ENCODE measurements at places on chromosomes 6 and 20.
A peak's percentile ranks its signal among the peaks of the same experiment; 100 is the strongest.

DNA sequence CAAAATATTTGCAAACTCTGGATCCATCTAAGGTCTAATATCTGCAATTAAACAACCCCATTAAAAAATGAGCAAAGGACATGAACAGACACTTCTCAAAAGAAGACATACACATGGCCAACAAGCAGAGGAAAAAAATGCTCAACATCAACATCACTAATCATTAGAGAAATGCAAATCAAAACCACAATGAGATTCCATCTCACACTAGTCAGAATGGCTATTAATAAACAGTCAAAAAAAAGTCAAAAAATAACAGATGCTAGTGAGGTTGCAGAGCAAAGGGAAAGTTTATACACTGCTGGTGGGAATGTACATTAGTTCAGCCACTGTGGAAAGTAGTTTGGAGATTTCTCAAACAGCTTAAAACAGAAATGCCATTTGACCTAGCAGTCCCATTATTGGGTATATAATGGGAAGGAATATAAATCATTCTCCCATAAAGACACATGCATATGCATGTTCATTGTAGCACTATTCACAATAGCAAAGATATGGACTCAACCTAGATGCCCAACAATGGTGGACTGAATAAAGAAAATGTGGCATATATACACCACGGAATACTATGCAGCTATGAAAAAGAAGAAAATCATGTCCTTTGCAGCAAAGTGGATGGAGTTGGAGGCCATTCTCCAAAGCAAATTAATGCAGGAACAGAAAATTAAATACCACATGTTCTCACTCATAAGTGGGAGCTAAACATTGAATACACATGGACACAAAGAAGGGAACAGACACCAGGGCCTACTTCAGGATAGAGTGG, 9.1 kb downstream of the ZNFX1 start:
- DNase-seq, result no peak

DNA sequence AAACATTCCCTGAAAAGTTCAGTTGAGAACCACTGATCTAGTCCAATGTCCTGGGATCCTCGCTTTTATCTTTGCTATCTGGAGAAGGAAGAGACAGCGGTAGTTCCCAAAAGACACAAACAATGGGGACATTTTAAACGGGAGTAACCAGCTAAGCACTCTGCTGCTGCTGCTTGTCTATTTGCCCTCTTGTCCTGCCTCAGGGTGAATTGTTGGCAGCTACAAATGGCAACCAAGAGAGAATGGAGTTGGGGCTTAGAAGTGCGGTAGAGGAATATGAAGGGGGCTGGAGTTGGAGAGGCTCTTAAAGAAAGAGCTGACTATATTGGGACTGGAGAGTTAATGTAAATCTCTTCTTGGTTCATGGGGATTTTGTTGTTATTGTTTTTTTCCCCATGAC, 6.5 kb upstream of the ZSWIM1 start:
- DNase-seq, result no peak

- DNase-seq, result no peak
Observed at GRCh38 chr20:45968801-45969711, 2.9 kb downstream of the ZNF335 start.

DNA sequence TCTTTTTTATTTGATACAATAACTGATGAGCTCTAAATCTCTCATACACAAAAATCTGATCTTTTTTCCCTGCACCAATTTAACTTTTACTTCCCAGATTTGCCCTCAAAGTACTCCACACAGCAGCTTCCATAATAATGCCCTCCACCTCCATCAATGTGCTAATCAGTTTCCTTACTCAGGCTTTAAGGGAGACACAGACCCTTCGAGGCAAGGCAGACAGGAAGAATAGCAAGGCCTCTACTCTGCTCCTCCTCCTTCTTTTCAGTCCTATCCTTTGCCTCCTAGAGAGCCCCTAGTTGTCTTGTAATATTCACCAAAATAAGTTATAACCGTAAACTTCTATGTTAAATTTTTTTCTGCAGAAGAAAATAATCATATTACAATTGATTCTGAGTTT, 444.9 kb upstream of the RNF217 start:
- DNase-seq, result no peak

DNA sequence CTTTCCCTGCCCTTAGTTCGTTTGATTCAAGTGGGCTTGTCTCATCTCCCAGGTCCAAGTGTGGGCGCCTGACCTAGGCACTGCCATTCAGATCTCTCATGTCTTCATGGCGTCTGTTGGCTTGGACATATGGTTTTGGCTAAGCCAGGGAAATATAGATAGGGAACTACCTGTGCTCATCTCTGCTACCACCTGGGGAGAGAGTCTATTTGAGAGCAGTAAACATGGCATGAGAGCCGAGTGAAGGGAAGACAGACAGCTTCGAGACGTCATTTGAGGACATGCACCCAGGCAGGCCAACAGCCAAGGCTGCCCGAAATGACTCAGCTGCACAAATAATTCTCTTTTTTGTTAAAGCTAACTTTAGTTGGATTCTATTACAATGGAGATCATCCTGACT, 370.7 kb upstream of the AGPAT4 start:
- no peak for DNase-seq

GRCh38 chr6:3366596-3367413, 90.0 kb downstream of the SLC22A23 start:
- no peak for DNase-seq

DNA sequence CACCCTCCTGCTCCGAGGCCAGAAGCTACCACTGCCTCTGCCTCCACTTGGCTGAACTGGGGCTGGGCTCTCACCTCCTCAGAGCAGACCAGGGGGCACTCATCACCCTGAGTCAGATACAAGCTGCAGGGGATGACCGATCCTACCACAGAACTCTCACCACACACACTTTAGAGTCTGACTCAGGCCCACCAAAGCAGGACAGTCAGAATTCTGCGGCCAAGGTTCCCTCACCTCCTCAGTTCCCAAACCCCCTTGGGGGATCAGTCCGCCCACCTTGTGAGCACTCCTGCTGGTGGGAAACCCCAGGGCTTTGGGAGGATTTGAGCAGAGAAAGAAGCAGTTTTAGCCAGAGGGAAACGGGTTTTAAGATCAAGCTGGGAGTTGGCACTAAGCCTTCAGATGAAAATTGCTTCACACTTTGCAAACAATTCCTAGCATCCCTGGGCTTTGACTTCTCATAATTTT, 587.8 kb upstream of the JAG1 start:
- no peak for DNase-seq

DNA sequence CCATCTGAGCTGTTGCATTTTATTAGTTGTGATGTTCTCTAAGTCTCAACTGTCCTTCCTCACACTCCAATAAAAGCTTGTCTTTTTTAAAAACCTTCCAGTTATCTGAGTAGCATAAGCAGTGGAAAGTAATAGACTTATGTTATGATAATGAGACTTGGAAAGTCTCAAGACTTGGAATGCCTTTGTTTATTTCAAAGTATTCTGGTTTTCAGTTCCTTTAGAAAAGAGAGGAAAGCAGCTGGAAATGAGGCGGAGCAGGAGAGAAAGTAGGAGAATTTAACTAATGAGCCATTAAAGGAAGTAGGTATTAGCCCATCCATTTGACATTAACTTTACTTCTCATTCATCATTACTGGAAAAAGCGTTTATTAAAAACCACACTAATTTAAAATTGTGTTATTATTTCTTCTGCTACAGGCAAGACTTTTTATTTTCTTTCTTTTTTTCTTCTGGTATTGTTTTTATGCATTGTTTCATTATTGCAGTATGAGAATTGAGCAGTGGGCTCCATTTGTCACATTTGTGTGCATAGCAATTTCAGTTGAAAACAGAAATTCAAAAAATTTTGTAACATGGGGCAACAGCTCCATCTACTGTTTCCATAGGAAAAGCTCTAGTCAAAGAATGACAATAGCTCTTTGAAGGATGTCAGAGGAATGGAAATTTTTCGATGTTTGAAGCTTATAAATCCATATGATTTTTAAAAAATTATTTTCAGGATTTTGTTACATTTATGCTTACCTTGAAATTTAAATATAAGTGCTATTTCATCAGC, 194.8 kb downstream of the COL9A1 start:
- DNase-seq, result no peak

DNA sequence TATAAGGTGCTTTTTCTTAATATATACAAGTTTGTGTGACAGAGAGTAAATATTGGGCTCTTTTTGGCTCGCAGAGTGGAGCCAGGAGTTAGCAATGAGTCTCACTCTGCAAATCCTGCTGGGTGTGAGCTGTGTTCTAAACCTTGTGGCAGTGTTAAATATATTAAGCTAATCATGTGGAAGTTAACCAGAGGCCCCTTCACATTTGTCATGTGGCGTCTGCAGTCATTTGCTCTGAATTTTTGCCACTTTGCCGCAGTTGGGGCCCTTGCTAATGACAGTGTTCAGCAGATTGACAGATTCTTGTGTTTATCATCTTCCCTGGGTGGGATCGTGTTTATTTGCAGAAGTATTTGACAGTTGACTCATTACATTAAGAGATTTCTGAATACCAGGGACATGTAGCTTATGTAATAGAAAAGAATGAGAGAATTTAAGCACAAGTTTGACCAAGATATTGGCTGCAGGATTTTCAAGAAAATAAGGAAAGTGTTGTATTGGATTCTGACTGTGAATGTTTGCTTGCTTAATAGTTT, 37.9 kb downstream of the SPATA2 start:
- DNase-seq, result peak; percentile 51

GRCh38 chr6:138885156-138885819, 89.4 kb downstream of the ECT2L start:
- no peak for DNase-seq

DNA sequence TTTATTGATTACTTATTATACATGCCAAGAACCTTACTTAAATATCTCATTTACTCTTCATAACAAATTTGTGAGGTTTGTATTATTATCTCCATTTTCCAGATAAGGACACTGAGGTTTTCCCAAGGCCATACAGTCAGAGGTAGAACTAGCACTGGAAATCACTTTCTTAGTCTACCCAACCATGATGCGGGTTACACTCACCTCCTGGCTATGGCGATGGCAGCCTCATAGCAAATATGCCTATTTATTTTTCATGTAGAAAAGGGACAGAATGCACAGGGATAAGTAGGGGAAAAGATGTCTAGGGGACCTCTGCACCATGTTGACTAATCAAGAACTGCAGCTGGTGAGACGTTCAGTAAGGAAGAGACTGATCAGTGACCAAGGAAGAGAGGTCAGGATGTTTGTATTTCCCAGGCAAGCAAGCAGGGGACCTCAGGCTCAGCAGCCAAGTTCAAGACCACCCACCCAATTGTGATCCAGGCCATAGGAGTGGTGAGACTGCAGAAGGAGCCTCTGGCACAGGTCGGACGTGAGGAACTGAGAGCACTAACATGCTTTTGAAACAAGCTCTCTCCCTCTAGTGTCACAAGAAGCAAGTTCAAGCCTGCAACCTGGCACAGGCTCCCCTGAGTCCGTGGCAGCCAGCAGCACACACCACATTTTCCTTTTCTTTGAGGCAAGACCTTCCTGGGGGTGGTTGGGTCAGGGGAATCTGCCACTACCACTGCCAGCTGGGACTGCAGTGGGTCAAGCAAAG, 97.8 kb downstream of the GMPR start:
- no peak for DNase-seq

All from NCI-H1417 treated with DMSO at 0.1 percent for 48 hours (cell line).